ENCODE measurements at places on chromosomes 2 and 18.

- no peak for DNase-seq
Measured at GRCh38 chr18:35164133-35164532, 76.7 kb upstream of the ZNF397 start.

DNA sequence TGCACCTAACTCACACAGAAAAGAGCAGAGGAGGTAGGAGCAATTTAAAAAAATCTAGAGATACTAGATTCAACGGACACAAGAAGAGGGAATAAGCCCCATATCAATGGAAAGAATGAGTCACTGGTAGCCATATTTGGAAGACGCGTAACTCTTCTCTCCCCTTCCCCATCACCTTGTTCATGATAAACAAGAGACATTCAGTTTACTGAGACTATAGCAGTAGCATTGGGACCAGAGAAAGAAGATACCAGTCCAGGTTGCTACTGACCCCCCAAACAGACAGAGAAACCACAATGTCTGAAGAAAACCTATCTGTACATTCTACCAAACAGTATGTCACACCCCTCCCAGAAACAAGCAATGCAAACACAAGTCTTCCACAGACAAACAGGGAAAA, 81.1 kb downstream of the SLC66A3 start:
- no peak for DNase-seq

- no peak for DNase-seq
Measured at GRCh38 chr2:122070241-122070731, 314.8 kb downstream of the TSN start.

- peak; percentile 80 for DNase-seq
Measured at GRCh38 chr2:27123302-27124150, at the start of gene ABHD1. Gene ABHD1, plus strand, starts transcription at chr2:27123815. Its CDS starts 134 bp downstream, at chr2:27123949.

DNA sequence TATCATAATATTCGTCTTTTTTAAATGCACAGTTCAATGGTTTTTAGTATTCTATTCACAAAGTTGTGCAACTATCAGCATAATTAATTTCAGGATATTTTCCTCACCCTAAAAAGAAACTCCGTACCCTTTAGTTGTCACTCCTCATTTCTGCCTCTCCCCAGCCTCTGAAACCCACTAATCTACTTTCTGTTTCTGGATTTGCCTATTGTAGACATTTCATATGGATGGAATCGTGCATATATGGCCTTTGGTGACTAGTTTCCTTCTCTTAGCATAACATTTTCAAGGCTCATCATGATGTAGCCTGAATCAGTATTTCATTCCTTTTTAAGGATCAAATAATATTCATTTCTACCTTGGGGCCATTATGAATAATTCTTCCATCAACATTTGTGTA, 18.5 kb downstream of the NEURL3 start:
- no peak for DNase-seq

DNA sequence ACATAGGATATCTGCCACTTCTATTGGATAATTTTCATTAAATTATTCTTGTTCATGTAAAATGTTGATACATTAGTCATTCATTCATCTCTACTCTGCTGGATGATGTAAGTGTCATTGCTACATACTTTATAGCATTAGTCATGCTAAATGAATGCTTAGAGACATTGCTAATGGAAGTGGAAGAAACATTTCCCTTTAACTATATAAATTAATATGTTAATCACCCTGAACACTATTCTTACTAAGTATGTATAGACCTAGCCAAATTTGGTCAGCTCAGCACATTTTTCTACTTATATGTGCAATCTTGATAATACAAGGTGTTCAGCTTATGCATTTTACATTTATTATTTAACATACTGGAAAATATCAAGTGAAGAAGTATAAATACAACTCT, 160.2 kb downstream of the DPP4 start:
- DNase-seq = no peak

GRCh38 chr2:10169581-10169980, 47.0 kb downstream of the RRM2 start:
- DNase-seq = no peak

- no peak for DNase-seq
Measured at GRCh38 chr2:190023860-190024259, 38.7 kb downstream of the MSTN start.

- no peak for DNase-seq
Measured at GRCh38 chr2:221817878-221818277, 245.8 kb upstream of the EPHA4 start.

GRCh38 chr2:148493822-148494563, 150.6 kb upstream of the EPC2 start:
- no peak for DNase-seq

- DNase-seq = no peak
Measured at GRCh38 chr2:26612034-26612433, 29.1 kb downstream of the CIB4 start.

DNA sequence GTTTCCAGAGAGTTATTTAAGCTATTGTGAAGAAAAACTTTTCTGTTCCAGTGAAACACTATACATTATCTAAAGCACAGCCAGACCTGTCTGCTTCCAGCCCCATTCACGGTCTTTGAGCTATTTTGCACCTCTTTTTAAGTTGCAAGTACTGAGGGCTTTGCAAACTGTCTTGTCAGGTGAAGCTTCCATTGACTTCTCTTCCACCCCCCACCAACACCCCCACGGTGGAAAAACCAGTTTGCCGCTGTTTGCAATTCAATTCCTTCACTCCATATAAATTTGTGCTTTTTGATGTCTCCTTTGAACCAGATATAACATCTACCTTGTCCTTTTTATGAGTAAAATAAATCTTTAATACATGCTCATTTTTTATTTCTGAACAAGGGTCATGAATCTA, 15.7 kb downstream of the B3GNT7 start:
- no peak for DNase-seq
